ENCODE measurements at places on chromosomes 11 and 22.

DNA sequence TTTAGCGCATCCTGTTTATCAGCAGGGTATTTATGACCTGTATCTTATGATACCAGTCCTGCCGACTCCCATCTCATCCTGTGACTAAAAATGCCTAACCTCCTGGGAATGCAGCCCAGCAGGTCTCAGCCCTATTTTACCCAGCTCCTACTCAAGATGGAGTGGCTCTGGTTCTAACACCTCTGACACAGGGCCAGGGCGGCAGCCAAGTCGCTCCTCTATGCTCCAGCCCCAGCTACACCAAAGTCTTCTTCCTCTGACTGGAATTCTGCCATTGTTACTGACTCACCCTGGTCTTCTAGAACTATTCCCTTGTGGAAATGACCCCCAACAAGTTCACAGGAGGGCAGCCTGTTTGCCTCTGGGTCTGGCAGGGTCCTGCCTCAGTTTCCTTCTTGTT, 7.9 kb upstream of the C1QTNF6 start:
- no peak for DNase-seq

DNA sequence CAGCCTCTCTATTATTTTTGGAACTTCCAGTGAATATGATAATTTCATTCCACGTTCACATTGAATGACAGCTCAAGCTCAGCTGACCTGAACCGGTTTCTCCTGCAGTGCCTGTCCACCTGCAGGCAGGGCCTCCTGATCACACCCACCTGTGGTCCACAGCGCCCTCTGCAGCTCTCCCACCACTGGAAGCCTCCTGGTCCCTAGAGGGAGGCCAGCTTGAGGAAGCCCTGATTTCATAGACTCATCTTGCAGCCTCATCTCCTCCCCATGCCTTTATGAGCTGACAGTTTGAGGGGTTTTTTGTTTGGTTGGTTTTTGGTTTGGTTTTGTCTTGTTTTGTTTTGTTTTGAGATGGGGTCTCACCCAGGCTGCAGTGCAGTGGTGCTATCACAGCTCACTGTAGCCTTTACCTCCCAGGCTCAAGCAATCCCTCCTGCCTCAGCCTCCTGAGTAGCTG, 29.9 kb upstream of the MALAT1 start:
- DNase-seq: no peak

DNA sequence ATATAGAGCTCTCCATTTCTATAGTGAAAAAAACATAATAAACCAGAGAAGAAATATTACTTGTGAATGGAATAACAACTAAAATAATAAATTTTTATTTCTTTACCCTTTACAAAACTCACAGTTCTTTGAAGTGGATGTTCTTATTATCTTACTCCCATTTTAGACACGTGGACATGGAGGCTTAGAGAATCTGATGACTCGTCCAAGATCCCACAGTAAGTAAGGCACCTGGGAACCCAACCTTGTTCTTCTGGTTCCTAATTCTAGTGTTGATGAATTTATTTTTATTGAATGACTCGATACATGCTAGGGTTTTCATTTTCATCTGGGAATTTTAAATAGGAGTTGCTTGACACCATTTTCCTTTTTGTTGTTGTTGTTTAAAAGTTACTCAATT, 1.8 kb downstream of the BPIFC start:
- no peak for DNase-seq

- DNase-seq: no peak
These were observed 24.7 kb upstream of the PANX2 start for GRCh38 chr22:50145721-50146438.

DNA sequence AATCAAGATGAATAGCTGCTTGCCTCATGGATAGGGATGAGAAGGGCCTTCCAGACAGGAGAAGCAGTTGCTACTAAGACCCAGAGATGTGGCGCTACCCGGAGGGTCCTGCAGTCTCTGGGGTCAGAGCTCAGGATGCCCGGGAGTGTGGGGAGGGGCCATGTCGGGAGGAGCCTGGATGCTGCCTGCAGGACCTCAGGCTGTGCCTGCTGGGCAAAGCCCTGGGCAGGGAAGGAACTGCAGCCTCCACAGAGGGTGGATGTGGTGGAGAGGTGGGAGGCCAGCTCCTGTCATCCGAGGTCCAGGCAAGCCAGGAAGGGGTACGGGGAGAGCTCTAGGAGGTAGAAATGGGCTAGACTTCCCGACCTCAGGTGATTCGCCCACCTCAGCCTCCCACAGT, 11.0 kb downstream of the PRR5 start:
- no peak for DNase-seq

DNA sequence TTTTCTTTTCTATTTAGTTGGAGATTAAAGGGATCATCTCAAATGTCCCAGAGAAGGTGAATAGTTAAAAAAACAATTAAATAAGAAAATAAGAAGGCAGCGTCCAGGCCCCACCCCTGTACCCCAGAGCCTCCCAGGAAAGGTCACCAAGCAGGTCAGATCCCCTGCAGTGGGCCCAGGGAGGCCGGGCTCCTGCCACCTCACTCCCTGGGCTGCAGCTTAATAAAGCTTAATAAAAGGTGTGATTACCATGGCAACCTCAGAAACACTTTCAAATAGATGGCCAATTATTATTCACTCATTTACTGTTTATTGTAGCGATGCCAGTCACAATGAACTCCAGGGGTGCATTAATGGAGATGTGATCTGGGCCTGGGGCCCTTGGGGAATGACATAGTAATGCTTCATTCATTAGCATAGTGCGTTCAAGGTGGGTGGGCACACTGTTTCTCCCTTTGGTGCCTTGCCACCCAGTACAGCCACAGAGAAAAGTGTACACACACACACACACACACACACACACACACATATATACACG, 386.2 kb downstream of the CADM1 start:
- DNase-seq: no peak

DNA sequence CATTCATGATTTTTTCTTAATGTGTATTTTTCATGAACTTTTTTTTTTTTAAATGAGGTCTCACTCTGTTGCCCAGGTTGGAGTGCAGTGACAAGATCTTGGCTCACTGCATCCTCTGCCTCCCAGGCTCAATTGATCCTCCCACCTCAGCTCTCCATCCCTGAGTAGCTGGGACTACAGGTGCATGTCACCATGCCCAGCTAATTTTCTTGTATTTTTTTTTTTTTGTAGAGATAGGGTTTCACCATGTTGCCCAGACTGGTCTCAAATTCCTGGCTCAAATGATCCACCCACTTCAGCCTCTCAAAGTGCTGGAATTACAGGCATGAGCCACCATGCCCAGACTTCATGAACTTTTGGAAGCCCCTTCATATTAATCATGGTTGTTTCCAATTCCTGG, 49.7 kb downstream of the ADAMTS15 start:
- DNase-seq: no peak

GRCh38 chr22:30733181-30733631, 38.5 kb downstream of the OSBP2 start:
- DNase-seq: no peak

Data from HFFc6 (cell line).